Kidney epithelial cell (primary cell): ENCODE measurements at places on chromosomes 6 and 20. TPM values are rescaled to one million over a fixed set of nuclear protein-coding genes. Genes with fewer than 3 reads are reported as not detected.
A peak's percentile ranks its signal among the peaks of the same experiment; 100 is the strongest.

DNA sequence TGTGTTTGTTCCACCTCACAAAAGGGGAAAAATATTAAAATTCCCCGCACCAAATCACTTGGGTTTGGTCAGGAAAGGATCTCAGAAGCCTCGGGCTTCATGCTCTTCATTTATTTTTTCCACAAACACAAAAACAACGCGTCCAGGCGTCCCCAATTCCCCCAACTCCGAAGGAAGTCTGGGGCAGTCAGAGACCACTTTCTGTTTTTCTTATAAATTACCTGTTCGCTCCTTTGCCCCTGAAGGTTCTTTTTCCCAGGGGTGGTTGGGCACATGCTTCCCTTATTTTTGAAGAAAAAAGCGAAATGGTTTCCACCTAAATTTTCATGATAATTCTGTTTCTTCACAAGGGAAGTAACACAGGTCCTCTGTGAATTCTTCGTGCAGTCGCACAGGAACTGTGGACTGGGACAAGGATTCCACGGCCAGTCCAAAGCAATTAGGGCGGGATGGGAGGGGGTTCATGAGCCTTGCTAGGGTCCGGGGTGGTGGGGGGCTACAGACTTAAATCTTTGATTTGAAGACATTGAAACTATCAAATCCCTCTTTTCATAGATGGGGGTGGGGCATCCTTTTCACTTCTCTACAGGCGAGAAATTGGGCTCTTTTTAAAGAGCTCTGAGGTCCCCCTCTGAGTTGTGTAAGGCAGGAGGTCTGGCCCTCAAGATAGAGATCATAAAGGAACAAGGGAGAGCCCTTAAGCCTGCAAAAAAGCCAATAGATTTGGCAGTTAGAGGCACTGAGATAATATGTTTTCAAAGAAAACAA is 30.5 kb upstream of the HFE start:
- no peak for DNase-seq

- DNase-seq = no peak
Measured at GRCh38 chr6:90860822-90861601, 274.1 kb upstream of the MAP3K7 start.

DNA sequence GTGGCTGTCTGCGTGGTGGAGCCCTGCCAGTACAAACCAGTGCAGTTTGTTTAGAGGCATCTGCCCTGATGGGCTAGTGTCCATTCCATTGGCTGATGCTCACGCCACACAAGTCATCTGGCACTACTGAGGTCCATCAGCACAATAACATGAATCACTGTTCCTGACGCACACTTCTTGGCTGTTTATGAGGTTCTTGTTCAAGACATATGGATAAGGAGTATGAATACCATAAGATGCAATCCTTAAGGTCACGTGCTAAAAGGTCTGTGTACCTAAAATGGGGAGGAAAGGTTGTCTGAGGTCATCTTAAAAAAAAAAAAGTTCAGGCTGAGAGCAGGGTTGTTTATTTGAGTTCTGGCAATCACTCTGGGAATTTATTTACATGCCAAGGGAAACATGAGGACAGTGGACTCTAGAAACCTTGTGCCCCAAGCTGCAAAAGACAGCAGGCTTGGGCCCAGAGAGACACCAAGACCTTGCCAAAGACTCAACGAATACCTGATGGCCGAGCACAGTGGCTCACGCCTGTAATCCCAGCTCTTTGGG is 54.1 kb upstream of the SHLD1 start:
- DNase-seq = no peak

- DNase-seq = peak; percentile 69
Measured at GRCh38 chr6:153092082-153093013, 38.7 kb downstream of the RGS17 start.

DNA sequence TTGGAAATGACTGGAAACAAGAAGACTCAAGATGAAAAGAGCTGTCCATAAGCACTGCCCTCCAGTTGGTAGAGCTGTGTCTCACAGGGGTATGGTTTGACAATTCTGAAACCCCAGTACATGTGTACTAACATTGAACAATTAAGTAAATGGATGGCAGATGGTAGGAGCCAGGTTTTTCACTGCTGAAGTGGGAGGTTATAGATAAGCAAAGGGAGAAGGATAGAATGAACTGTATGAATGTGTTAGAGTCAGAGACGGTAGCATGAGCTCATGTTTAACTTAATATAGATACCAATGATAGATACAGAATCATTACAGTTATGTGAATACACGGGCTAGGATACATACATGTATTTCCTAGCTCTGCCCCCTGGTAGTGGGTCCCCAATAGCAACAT is 95.0 kb upstream of the SIRPA start:
- DNase-seq = no peak

The CEP57L1 gene
- total RNA-seq = 15.6 and 16.7 TPM in 2 replicates

The IYD gene
- total RNA-seq = not detected in 2 replicates

DNA sequence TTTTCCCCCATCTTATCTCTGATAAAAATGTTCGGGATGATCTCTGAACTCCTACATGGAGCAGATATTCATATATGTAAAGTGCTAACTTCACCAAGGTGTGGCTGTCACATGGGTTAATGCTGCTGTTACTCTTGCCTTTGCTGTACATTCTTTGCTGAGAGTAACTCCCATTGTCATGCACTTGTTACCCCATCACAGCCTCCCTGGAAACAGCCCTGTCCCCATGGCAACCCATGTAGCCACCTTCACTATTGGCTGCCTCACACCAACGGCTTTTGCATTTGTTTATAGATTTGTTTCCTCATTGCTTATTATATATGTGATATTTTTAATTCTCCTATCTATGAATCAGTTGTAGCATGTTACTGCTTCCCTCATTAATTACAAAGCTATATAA is 17.3 kb upstream of the IBTK start:
- DNase-seq = no peak

- DNase-seq = no peak
Measured at GRCh38 chr6:145816392-145816791, 1.8 kb upstream of the FBXO30 start.

GRCh38 chr20:25437153-25437581 is 29.7 kb downstream of the GINS1 start:
- DNase-seq = no peak

GRCh38 chr6:2765896-2766766 is 938 bp downstream of the WRNIP1 start:
- DNase-seq = no peak

DNA sequence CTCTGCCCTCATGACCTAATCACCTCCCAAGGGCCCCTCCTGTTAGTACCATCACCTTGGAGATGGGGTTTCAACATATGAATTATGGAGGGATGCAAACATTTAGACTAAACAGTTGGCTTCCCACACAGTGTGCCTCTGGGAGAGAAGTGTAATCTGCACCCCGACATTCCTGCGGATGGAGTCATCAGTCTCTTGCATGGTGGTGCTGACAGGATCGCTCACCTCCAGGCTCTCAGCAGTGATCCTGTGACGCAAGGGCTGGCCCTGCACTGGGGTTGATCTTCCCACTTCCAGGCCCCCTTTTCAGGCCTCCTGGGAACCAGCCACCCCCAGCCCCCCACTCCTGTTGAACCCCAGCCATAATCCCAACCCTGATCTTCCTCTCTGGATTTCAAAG is 16.0 kb upstream of the PI16 start:
- no peak for DNase-seq

- peak; percentile 56 for DNase-seq
Measured at GRCh38 chr6:96939007-96939805, 14.7 kb downstream of the KLHL32 start.

DNA sequence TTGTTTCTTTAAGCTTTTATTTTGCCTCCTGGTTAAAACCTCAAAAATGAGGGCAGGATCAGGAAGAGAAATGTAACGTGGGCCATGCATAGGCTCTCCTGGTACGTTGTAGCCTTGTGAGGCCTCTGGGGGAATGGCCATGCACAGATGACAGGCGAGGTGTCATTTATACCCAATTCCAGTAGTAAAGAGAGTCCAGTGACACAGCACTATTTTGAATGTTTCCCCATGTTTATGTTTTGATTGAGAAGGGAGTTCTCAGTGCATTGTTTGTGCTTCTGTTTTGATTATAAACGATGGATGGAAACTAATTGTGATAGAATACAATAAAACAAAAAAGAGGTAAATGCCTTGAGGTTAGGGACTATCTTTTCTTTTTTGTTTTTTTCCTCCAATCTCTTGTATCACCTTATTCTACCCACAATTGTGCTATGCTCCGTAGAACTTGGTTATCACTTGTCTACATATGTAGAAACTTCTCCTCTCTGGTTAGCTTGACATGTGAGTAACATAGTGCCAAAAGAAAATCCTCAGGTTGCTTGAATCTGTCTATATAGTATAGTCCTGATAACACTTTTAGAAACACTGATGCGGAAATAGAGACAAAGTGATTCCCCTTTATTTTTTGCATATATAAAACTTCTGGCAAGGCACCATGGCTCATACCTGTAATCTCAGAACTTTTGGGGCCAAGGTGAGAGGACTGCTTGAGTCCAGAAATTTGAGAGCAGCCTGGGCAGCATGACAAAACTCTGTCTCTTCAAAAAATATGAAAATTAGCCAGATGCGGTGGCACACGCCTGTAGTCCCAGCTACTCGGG is 6.9 kb upstream of the SMIM28 start:
- DNase-seq = no peak

The CCN6 gene
- 1.0 and 1.5 TPM in 2 replicates for total RNA-seq

DNA sequence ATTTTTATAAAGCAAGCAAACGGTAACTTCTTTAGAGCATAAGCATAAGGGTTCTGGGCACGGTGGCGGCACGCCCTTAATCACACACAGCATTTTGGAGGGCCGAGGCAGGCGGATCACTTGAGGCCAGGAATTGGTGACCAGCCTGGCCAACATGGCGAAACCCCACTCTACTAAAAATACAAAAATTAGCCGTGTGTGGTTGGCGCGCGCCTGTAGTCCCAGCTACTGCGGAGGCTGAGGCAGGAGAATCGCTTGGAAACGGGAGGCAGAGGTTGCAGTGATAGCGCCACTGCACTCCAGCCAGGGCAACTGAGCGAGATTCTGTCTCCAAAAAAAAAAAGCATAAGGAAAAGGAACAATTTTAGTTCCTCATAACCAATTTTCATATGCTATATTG is 2.6 kb downstream of the SENP6 start:
- DNase-seq = no peak

The SMPDL3A gene
- total RNA-seq = 6.3 and 6.8 TPM in 2 replicates

DNA sequence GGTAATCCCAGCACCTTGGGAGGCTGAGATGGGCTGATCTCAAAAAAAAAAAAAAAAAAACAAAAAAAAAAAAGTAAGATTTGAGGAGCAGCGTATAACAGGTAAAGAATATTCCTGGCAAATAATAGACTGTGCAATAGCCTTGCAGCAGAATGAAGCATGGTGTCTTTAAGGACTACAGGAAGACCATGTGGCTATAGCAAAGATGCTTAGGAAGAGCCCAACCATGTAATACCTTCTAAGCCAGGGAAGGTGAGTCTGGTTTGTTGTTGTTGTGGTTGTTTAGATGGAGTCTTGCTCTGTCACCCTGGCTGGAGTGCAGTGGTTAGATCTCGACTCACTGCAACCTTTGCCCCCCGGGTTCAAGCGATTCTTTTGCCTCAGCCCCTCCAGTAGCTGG is 14.3 kb upstream of the RBM39 start:
- no peak for DNase-seq

DNA sequence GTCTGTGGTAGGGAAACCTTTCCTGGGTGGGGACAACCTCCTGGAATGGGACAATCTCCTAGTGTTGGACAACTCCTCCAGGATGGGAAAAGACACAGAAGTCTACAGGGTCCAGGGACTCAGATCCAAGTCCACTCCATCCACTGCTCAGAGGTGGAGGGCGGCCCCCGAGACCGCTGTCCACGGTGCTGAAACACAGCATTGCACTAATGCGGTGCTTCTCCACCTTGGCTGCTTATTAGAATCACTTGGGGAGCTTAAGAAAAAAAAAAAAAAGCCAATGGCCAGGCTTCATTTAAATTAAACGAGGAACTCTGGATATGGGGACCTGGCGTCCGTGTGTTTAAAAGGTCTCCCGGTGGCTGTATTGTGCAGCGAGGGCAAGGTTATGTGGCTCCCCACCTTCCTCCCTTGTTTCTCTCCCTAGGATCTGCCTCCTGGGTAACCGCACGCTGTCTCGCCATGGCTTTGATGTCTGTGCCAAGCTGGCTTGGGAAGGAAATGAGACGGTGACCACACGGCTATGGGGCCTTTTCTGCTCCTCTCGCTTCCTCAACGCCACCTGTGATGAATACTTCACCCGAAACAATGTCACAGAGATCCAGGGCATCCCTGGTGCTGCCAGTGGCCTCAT is 12.0 kb downstream of the SLC12A5 start:
- no peak for DNase-seq

The PPP1R14C gene
- total RNA-seq = 37.0 and 45.5 TPM in 2 replicates

The ULBP2 gene
- total RNA-seq = 3.5 and 6.1 TPM in 2 replicates

DNA sequence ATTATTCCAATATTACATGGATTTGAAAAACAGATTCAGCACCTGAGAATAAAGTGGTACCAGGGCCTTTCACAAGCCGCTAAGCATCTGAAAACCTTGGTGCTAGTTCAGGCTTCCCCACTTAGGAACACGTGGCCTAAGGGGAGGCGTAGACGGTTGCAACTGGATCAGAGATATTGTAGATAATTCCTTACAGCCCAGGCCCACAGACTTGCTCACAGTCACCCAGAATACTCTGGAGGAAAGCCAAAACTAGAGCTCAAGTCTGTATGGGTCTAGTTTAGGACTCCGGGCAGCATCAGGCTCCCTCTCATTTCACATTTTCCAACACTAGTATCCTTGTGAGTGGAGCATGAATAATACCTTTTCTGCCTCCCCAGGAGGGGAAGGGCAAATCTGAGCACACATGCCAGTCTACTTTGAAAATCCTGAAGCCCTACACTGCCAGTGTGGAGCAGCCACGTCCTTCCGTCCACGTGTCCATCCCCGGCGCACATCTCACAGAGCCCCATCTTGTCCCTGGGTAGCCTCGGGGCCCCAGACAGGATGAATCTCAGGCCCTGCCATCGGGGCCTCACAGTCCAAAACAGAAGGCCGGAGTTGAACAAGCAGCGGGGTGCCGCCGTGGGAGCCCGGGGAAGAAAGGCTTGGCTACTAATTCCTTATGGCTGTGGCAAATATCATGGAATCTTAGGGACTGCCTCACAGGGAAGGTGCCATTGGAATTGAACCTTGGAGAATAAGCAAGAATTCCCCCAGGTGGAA is 299.3 kb downstream of the NRN1 start:
- DNase-seq = no peak

DNA sequence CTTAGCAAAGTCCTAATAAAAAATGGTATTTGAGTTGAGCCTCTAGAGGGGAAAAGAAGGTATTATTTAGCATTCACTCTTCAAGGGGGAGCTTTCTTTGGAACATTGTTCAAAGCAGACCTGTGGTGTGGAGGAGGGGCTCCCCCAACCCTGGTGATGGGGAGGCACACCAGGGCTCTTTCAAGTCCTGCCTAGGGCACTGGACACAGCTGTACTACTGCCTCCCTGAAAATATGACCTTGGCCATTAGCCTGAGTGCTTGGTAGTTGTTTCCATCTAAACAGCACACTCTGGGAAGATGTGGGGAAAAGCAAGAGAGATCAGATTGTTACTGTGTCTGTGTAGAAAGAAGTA is 215.1 kb upstream of the CNR1 start:
- DNase-seq = no peak

- DNase-seq = no peak
Measured at GRCh38 chr20:5770231-5770986, 20.2 kb downstream of the SHLD1 start.
